Esophagus squamous epithelium (tissue), 5 donors: ENCODE measurements at places on chromosomes 16 and 17. TPM values are rescaled to one million over a fixed set of nuclear protein-coding genes. Genes with fewer than 3 reads are reported as not detected.

Gene CNGB1
- total RNA-seq, result not detected

- no peaks in the 10 kb centered on the region for H3K27me3 ChIP-seq
- DNase-seq, result no peak
- H3K36me3 ChIP-seq, result no peaks in the 10 kb centered on the region
- H3K4me1 ChIP-seq, result no peaks in the 10 kb centered on the region
Observed at GRCh38 chr17:30557916-30558685, 80.9 kb downstream of the GOSR1 start.

Gene KRT33A
- 0.21 TPM for total RNA-seq

- no peak within 1 kb of the TSS for H3K27ac ChIP-seq
- H3K4me3 ChIP-seq, result no peak within 1 kb of the TSS
- no peaks in the 10 kb centered on the region for H3K27me3 ChIP-seq
- H3K36me3 ChIP-seq, result no peaks in the 10 kb centered on the region
Observed at GRCh38 chr16:3017794-3018506, at the start of gene CLDN6. TSS of gene CLDN6 (minus strand) at chr16:3018183. CDS start at chr16:3016021, 2,162 bp downstream.

Gene ABR
- total RNA-seq, result 248 TPM

DNA sequence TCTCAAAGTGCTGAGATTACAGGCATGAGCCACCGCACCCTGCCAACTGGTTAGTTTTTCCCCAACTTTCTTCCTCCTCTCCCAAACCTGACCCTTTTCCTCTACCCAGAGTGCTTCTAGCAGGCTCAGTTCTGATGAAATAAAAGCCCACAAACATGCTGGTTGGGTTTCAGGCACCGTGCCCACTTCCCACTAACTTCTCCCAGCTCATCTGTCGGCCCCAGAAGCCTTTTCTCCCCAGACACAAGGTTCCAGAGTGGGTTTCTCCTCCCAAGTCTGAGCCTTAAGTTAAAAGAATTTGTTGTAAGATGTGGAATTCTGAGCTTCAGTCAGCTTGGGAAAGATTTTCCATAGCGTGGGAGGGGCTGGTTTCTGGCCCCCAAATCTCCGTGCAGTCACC, 11.5 kb upstream of the SCN4A start:
- peaks cover 31% of the 10 kb centered on the region for H3K4me1 ChIP-seq
- H3K36me3 ChIP-seq, result no peaks in the 10 kb centered on the region
- H3K27ac ChIP-seq, result peak overlapping the region; percentile 86
- no peak overlapping the region for H3K4me3 ChIP-seq
- no peak for DNase-seq
- no peaks in the 10 kb centered on the region for H3K27me3 ChIP-seq
